Left ventricle myocardium inferior (tissue), 1 donor: ENCODE measurements at places on chromosomes 7 and 10. TPM values are rescaled to one million over a fixed set of nuclear protein-coding genes. Genes with fewer than 3 reads are reported as not detected.

DNA sequence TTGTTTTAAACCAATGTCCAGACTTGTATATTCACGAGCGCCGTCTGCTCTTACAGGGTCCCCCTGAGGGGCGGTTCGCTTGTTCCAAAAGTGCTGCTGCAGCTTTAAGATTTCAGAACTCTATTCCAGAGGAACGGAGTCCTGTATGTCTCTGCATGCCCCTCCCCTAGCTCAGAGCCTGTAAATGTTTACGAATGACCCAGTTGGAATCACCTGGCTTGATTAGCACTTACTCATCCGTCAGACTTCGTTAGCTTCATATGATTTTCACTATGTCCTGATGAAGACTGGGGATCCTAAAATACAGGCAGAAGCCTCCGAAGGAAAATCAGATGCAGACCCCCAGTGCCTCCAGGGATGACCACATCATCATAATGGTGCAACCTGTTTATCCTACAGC lies 4.5 kb upstream of the CHST15 start:
- no peaks in the 10 kb centered on the region for H3K36me3 ChIP-seq
- H3K4me1 ChIP-seq: peaks cover 20% of the 10 kb centered on the region
- H3K27ac ChIP-seq: no peak overlapping the region
- H3K4me3 ChIP-seq: no peak overlapping the region
- peaks cover 67% of the 10 kb centered on the region for H3K27me3 ChIP-seq
- no peak for DNase-seq

DNA sequence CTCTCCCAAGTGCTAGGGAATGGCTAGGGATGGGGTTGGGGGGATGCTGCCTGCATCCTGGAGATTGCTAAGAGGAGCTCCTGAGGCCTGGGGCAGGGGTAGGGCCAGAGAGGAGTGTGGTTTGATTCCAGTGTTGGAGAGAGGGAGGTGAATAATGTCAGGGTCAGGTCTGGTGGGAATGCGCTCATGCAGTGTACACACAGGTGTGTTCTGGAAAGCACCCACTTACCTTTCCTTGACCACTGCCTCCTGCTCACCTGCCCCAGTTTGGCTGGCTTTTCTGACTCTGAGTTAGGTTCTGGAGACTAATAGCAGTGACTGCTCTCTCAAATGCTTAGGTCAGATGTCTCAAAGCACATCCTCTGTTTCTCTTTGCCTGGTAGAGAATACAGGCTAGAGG lies 135.4 kb upstream of the BMPER start:
- H3K4me3 ChIP-seq: no peak overlapping the region
- H3K36me3 ChIP-seq: no peaks in the 10 kb centered on the region
- H3K27ac ChIP-seq: no peak overlapping the region
- no peaks in the 10 kb centered on the region for H3K27me3 ChIP-seq

GRCh38 chr7:129670656-129671055 lies 59.1 kb downstream of the NRF1 start:
- H3K27ac ChIP-seq: no peak overlapping the region
- peaks cover 9% of the 10 kb centered on the region for H3K4me1 ChIP-seq
- DNase-seq: no peak
- no peaks in the 10 kb centered on the region for H3K27me3 ChIP-seq
- H3K4me3 ChIP-seq: no peak overlapping the region

GRCh38 chr7:40945788-40946187 lies 757.1 kb downstream of the INHBA start:
- no peaks in the 10 kb centered on the region for H3K27me3 ChIP-seq
- H3K27ac ChIP-seq: no peak overlapping the region
- no peak for DNase-seq
- H3K4me3 ChIP-seq: no peak overlapping the region
- H3K4me1 ChIP-seq: no peaks in the 10 kb centered on the region
- H3K36me3 ChIP-seq: no peaks in the 10 kb centered on the region

DNA sequence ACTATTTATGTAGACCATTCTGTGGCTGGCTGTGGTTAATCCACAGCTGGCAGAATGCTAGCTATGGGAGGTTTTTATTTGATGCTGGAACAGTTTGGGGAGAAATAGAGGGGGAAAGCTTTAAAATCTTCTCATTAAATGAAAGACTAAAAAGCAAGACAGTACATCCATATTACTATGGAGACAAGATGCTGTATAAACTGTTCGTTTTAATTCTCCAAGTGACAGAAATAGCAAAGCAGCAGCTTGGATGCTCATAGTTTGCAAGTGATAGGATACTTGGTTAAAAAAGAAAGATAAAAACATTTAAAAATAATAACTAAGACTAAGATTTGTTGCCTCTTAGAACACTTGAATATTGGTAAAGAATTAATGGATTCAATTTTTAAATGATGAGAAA lies 304.9 kb upstream of the KAT6B start:
- no peak overlapping the region for H3K27ac ChIP-seq
- no peaks in the 10 kb centered on the region for H3K4me1 ChIP-seq
- no peak for DNase-seq
- no peak overlapping the region for H3K4me3 ChIP-seq
- no peaks in the 10 kb centered on the region for H3K27me3 ChIP-seq

Gene CTAGE8
- total RNA-seq: 0.08 TPM

Gene NHLRC2
- 50.1 TPM for total RNA-seq

DNA sequence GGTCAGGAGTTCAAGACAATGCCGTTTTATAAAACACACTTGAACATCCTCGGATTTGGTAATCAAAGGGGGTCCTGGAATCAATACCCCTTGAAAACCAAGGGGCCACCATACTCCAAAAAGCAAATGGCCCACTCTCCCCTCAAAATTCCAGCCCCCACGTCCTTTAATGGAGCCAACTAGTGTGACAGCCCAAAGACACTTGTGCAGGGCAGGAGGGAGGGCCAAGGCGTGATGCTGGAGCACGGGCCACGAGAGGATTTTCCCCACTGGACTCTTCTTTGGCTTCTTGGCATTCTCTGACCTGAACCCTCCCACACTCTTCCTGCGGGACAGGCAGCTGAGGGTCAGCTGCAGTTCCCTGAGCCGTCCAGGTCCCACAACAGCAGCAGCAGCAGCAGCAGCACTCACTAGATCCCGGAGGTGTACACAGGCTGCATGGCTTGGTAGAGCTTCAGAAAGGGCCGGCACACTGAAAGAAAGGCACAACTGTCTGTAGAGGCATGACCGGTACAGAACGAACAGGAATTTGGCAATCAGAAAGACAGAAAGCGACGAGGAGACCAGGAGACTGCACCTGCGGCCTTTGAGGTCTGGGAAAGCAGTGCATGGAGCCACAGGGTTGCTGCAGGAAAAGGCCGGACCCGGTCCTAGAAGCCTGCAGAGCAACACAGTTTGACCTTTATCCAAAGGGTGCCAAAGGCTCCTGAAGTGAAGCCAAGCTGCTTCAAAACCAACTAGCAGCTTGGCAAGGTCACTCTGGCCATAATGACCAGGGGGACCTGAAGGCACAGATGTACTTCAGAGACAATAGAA lies 168.2 kb downstream of the TNS3 start:
- no peak for DNase-seq
- peaks cover 10% of the 10 kb centered on the region for H3K4me1 ChIP-seq
